Stimulated activated CD4-positive, alpha-beta T cell treated with anti-CD3 and anti-CD28 coated beads, TNF-alpha, amount 100 ng/mL, for 24 hours (primary cell): ENCODE measurements at places on chromosomes 13 and 19.

DNA sequence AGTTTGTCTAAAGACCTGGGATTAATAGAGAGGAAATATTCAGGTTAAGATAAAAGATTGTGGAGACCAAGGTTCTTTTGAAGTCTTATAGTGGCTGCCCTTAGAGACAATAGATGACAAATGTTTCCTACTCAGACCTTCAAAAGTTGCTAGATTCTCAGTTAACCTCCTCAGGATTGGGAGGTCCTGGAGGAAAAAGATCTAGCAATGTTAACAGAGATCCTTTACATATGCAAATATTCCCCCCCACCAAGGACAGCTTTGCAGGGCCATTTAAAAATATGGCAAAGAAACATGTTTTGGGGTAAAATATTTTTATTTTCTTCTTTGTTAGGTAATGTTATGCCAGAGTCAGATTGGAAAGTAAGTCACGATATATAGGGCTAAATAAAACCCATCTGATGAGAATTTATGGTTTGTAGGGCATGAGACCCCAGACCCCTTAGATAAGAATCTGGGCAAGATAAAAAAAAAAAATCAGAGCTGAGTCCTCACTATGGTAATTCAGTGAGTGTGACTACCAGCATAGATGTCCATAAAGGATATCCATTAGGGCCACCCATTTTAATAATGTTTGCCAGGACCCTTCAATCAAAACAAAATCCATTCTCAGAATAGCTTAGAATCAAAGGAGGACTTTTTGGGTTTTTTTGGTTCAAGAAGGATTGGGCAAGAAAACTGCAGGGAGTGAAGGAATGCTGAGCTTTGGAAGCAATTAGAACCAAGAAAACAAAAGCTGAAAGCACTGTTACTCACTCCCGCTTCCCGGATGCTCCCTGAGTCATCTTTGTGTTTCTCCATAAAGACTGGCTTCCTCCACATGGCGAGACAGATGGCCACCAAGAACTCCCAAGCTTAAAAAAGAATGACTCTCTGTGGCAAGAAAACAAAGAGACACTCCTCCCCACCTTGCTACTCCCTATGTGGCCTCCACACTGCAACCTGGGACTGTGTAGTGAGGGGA lies 28.2 kb downstream of the VSTM1 start:
- DNase-seq: no peak

- DNase-seq: no peak
Observed at GRCh38 chr19:13637664-13638063, 126.7 kb upstream of the MRI1 start.

DNA sequence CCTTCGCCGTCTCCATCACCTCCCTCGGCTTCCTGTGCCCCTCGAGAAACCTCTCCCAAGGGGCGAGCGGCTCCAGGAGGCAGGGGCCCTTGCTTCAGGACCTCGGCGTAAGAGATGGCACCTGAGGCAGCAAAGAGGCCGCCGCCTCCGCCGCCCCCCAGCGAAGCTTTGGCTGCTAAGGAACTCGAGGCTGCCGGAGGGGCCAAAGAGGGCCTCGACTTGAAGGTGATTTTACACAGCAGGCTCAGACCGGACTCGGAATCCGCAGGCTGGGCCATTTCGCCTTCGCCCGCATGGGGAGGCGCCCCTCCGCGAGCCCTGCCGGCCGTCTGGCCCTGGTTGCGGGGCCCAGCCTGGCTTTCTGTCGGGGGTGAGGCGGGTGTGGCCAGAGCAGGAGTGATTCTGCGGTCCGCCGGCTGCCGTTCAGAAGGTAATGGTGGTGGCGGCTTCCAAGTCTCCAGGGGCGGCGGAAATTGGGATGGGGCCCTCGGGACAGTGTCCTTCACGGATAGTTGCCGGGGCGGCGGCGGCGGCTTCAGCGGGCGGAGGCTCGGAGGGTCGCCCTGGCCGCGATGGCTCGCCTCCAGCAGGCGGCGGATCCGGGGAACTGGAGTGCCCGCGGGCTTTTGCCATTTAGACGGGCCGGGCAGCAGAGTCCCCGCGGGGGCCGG lies 1.4 kb downstream of the GGN start:
- no peak for DNase-seq

DNA sequence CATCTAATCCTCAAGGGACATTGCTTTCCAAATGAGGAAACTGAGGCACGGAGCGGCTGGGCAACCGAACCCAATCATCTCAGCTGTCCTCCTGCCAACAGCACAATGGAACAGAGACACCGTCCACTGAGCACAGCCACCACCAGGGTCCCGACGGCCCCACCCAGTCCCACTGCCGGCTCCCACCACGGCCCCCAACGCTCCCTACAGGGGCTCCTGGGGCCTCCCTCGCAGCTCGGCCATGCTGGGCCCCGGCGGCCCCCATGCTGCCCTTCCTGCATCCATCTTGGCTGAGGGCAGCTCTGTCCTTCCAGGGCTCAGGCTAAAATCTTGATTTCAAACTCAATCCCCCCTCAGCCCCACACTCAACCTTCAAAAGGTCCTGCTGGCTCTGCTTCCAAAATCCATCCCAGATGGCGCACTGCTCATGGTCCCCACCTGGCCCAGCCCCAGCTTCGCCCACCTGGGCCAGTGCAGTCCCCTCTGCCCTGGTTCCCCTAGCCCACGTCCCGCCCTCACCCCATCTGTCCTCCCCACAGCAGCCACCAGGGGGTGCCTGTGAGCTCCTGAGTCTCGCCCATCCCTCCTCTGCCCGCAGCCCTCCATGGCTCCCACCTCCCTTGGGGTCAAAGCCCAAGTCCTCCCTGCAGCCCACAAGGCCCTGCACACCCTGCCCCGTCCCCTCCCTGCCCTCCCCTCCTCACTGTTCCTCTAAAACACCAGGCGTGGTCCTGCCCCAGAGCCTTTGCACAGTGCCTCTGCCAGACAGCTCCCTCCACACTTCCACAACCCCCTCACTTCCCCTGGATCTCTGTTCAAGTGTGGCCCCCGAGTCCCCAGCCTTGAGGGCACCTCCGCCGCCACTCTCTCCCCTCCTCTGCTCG lies 7.9 kb downstream of the PIP5K1C start:
- no peak for DNase-seq

GRCh38 chr13:93345770-93346169 lies 119.2 kb downstream of the GPC6 start:
- no peak for DNase-seq

DNA sequence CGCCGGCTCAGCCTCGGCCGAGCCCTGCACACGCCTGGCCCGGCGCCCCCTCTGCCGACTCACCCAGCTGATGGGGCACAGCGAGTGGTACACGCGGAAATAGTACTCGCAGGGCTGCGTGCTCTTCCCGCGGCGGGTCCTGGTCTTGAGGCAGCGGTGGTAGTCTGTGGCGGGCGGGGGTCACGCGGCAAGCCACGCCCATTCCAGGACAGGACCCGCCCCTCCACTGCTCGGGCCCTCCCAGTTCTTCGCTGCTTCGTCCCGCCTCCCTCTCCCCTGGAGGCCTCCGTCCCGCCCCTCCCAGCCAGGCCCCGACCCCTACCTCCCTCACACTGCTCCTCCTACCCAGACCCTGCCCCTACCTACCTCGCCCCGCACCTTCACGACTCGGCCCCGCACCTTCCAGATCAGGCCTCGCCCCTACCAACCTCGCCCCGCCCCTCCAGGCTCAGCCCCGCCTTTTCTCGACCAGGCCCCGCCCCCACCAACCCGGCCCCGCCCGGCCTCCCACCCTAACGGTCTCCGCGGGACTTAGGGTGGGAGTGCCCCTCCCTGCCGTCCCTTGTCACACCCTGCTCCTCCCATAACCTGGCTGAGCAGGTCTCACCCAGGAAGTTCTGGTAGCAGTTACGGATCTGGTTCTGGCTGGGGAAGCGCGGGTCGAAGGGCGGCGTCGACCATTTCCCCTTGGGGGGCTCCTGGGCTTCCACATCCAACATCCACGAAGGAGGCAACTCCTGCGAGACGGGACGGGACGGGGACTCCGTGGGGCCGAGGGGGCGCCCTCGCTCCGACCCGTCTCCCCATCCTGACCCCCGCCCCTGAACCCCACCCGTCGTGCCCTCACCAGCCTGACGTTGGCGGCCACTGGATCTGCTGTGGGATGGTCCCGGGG lies 469 bp downstream of the COX6B2 start:
- DNase-seq: peak; percentile 50

DNA sequence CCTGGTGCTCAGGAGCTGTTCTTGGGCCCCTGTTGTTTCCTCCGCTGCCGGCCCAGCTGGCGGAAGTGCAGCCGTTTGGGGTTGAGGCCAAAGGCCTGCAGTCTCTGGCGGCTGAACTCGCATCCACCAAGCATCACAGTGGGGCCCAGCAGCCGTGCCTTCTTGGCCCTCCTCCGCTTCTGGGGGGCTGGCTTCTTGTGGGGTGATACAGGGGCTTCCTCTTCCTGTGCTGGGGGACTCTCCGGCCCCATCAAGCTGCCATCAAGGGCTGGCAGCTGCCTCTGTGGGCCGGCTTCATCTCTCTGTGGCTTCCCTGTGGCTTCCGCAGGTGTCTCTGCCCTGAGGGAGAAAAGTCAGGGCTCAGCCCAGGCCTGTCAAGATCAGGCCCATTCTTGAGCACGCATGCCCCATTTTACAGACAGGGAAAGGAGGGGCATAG lies 10.3 kb downstream of the ATG4D start:
- no peak for DNase-seq

GRCh38 chr13:106569233-106570095 lies 1.5 kb upstream of the ARGLU1 start:
- no peak for DNase-seq

DNA sequence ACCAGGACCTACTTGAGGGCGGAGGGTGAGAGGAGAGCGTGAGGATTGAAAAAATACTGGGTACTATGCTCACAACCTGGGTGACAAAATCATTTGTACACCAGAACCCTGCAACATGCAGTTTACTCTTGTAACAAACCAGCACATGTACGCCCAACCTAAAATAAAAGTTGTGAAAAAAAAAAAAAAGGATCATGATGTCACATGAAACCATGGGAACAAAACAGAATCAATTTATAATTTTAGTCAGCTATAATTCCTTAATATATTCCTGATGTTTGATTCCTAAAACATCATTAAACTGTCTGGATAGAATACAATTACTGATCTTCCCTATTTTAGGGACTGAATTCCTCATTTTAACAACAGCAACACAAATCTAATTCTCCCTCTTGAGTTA lies 160.6 kb upstream of the SPRY2 start:
- no peak for DNase-seq

DNA sequence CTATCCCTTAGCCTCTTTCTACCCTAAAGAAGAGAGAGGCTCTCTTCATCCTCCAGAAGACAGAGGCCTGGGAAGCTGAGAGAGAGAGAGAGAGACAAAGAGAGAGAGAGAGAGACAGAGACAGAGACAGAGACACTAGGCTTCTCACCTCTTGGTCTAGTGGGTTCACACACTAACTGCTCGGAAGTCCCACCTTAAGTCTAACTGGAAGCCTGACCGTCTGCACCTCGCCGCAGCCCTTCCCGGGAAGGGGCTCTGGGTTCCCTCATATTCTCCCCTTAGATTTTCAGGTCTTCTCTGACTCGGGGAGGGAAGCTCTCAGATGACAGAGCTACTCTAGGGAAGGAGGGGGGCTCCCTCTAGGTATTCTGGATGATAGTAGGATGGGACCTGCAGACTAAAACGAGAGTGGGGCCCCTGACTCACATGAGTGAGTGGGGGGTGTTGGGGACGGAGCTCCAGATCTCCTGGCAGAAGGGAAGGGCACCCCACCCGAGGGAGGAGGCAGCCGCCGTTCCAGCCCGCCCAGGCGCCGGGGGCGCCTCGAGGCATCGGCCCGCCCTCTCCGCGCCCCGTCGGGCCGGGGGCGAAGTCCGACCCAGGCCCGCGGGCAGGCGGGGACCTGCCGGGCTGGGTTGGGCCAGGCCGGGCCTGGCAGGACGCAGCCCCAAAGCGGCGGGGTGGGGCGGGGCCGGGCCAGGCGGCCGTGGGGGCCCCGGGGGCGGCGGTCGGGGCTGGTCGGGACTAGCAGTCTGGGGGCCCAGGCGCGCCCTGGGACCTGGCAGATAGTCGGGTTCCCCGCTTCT lies 2.0 kb upstream of the JUNB start:
- no peak for DNase-seq

- DNase-seq: no peak
Observed at GRCh38 chr13:22127277-22128164, 456.6 kb downstream of the FGF9 start.

- no peak for DNase-seq
Observed at GRCh38 chr13:60265566-60265965, 101.8 kb upstream of the DIAPH3 start.

- no peak for DNase-seq
Observed at GRCh38 chr13:34853161-34853560, 88.9 kb upstream of the NBEA start.

DNA sequence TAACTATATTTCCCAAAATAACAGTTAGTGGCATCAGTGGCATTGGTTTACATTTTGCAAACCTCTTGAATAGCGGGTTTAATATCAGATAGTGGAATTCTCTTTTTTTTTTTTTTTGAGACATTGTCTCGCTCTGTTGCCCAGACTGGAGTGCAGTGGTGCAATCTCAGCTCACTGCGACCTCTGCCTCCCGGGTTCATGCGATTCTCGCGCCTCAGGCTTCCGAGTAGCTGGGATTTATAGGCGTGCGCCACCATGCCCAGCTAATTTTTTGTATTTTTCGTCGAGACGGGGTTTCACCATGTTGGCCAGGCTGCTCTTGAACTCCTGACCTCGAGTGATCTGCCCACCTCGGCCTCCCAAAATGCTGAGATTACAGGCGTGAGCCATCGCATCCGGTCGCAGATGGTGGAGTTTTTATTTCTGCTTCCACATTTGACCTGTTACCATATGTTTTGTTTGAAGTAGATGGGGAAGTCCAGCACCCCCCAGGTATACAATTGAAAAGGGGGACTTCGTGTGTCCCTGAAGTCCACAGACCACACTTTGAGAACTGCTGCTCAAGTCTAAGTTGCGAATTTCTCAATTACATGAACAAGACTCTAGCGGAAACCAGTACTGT lies 40.5 kb upstream of the XPO4 start:
- DNase-seq: no peak

- no peak for DNase-seq
Observed at GRCh38 chr19:10820173-10820572, 15.8 kb downstream of the TMED1 start.

- DNase-seq: no peak
Observed at GRCh38 chr19:16829822-16830289, 658 bp downstream of the SIN3B start.

GRCh38 chr19:15276620-15277215 lies 44.5 kb upstream of the EPHX3 start:
- DNase-seq: no peak

GRCh38 chr13:33799950-33800592 lies 17.9 kb upstream of the RFC3 start:
- DNase-seq: no peak

GRCh38 chr13:75739244-75739868 lies 103.2 kb downstream of the LMO7 start:
- no peak for DNase-seq

- DNase-seq: no peak
Observed at GRCh38 chr13:46382224-46382623, 4.8 kb downstream of the RUBCNL start.
